ENCODE measurements at places on chromosomes 13 and 19.

DNA sequence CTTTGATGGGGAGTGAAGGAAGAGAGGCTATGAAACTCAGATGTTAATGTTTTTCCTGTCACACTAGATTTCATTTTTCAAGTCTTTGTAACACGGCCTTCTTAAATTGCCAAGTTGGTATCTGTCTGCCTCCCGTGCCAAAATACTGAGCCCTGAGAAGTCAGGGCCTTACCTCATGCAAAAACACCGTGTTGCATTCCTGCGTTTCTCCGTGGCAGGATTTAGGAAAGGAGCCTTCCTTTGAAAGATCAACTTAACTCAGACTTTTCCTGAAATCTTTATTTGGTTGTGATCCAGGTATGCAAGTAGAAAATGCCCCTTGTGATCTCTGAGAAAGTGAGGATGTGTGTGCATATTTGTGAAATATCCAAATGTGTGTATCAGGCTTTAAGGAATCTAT is 1291.0 kb upstream of the SLC10A2 start:
- no peak for DNase-seq

- no peak for DNase-seq
These were observed 2.8 kb downstream of the RNF113B start for GRCh38 chr13:98174307-98174706.

- DNase-seq: no peak
These were observed 319.9 kb upstream of the DACH1 start for GRCh38 chr13:72186730-72187422.

DNA sequence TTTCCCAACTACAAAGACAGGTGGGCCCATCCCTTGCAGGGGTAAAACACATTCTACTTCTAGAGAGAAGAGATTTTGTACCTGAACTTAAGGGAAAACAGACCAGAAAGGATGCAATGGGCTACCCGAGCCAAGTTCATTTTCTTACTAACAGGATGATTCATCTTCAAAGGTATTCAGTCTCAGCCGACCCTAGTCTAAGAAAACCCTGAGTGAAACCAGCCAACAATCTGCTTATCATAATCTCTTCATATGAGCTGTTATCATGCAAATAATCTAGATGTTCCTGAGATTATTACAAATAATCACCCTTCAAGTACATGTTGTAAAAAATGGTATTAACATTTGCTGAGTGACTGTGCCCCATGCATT is 15.6 kb downstream of the PABPC3 start:
- DNase-seq: no peak

DNA sequence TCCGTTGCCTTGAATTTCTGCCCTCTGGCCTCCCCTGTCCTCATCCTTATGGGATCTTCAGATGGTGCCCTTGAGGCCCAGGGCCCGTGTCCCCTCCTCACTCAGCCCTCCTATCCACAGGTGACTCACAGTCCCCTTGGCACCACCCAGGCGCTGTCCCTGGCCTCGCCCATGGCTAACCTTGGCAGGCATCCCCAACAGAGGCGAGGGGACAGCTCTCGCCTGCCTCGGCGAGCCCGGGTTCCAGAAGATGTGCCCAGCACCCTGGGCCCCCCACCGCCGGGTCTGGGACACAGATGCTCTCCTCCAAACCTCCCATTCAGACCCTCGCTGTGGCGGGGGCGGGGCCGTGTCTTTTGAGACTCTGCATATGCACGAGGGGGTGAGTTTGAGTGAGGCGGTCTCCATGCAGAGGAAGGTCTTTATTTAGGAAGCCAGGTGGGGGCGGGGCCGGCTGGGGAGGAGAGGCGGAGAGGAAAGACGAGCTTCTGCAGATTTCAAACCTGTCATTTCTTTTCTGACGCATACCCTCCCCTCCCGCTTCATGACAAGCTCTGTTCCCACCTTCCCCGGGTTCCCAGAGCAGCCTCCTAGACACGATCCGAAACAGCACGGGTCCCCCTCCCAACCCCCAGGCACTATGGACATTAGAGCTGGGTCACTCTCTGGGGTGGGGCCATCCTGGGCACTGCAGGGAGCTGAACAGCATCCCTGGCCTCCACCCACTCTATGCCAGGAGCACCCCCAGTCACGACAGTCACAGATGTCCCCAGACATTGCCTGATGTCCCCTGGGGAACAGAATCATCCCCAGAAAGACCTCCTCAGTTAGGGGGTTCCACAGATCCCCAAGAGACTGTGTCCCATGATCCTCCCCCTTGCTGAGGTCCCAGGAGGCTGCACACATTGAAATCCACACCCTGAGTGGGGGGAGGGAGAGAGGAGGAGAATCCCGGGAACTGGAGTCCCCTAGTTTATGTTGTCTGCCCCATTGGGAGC is 48.5 kb downstream of the GNG7 start:
- no peak for DNase-seq

GRCh38 chr13:72246396-72246795 is 379.4 kb upstream of the DACH1 start:
- DNase-seq: no peak

GRCh38 chr19:19342086-19343015 is 21.7 kb downstream of the MAU2 start:
- DNase-seq: no peak

- DNase-seq: peak; percentile 62
These were observed 595 bp upstream of the GPR183 start for GRCh38 chr13:99307648-99308339.

DNA sequence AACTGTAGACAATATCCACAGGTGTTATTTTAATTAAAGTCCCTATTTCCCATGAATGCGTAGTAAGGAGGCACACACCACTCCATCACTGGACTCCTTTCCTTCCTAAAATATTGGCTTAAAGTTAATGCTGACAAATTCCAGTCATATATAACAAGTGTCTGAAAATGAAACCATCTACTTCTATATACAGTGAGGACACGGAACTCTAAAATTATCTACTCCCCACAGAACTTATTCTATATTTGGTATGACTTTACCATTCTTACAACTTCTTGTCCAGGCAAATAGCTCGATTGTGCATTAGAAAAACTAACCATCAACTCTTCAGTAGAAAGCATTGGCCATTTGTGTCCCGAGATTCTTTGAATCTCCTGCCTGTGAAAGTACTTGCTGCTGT is 1560.2 kb downstream of the EFNB2 start:
- DNase-seq: no peak

GRCh38 chr13:100394005-100394695 is 194.4 kb downstream of the GGACT start:
- DNase-seq: no peak

DNA sequence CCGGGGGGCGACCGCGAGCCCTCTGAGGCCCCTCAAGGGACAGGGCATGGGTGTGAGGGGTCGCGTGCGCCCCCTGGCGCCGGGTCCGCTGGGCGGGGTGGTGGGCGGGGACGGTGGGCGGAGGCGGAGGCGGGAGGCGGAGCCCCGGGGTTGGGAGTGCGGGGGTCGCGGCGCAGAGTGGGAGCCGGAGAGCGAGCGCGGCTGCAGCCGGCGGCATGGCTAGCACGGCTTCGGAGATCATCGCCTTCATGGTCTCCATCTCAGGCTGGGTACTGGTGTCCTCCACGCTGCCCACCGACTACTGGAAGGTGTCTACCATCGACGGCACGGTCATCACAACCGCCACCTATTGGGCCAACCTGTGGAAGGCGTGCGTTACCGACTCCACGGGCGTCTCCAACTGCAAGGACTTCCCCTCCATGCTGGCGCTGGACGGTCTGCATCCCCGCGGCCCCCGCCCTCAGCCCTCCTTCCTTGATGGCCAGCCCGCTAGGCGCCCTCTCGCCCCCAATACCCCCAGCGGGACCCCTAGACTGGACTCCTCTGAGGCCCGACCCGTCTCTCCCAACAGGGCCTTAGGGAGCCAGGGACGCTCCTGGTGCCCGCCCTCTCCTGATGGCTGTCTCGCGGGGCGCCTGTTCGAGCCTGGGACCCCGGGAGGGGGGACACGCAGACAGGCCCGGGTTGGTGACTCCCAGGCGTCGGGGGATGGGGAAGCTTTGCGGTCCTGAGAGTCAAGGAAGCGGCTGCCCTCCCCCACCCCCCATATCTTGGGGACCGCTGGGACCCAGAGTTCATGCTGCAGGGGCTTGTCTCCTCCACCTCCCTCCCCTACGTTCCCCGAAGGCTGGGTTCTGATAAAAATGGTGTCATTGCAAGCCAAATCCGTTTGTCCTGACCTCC is at the start of gene CLDN10:
CLDN10 (plus strand) TSS at position 182 of the 903 bp plus-strand sequence; CDS start at position 216, 34 bp downstream.
- DNase-seq: no peak

- no peak for DNase-seq
These were observed 169.5 kb upstream of the UBL3 start for GRCh38 chr13:30019648-30020626.

DNA sequence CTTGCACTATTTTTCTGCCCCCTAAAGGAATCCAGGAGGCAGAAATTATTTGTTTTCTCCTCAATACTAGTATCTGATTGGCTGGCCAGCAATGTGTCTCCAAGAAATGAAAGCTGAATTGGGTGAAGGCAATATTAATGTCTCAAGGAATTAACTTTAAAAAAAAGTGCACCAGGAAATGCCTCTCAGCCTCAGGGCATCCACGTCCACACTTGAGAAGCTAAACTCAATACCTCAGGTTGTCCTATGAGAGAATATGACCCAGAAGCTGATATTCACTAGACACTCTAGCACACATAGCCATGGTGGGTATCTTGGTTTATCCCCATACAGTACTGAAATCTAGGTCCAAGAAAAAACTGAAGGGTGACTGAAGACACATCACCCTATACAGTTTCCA is 2.1 kb downstream of the ZNF91 start:
- no peak for DNase-seq

DNA sequence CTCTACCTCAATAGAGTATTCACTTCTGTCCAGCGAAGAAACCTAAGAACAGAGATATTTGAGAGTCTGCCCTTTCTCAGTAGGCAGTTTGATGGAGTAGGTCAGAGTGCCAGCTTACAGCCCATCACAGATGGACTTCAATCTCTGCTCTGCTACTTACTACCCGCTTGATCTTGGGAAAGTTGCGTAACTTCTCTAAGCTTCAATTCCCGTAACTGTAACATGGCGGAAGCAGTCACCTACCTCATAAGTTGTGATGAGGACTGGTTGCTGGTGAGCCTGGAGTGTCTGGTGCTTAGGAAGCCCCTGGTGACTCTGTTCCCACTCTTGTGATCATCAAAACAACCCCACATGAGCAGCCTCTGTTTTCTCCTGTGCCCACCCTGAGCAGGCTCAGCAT is 31.0 kb downstream of the AMER2 start:
- no peak for DNase-seq

DNA sequence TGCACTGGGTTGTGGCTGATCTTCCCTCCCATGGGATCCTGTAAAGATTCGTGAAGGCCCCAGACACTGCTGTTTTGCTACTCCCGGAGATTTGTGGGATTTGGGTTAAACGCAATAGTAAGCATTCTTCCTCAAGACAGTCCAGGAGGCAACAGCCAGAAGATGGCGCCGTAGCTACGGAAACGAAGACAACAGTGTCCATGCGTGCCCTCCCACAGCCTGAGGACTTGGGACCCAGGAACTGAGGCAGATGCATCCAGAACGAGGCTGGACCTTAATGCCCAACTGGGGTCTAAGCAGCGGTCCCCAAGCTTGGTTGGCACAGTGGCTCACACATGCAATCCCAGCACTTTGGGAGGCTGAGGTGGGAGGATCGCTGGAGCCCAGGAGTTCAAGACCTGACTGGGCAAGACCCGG is 57.6 kb upstream of the ZNF507 start:
- no peak for DNase-seq

- DNase-seq: no peak
These were observed 5.5 kb downstream of the EBI3 start for GRCh38 chr19:4234862-4235201.

DNA sequence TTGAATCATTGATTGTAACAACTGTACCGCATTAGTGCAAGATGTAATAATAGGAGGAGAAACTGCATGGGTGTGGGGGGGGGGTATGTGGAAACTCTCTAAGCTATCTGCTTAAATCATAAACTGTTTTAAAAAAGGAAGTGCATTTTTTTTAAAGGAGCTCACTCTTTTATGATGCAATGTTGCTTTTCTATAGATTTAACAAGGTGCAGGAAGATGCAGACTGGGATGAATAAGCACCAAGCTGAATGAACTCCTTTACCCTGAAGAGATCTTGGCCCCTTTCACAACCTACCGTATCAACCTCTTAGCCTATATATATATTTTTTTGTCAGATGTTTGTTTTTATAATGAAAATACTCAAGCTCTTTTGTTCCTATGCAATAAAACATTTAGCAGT is 95.9 kb downstream of the AKAP11 start:
- no peak for DNase-seq

- DNase-seq: peak; percentile 6
These were observed 28.1 kb downstream of the BRD4 start for GRCh38 chr19:15304140-15304705.

GRCh38 chr19:52785506-52785905 is 1.1 kb downstream of the ZNF600 start:
- no peak for DNase-seq

DNA sequence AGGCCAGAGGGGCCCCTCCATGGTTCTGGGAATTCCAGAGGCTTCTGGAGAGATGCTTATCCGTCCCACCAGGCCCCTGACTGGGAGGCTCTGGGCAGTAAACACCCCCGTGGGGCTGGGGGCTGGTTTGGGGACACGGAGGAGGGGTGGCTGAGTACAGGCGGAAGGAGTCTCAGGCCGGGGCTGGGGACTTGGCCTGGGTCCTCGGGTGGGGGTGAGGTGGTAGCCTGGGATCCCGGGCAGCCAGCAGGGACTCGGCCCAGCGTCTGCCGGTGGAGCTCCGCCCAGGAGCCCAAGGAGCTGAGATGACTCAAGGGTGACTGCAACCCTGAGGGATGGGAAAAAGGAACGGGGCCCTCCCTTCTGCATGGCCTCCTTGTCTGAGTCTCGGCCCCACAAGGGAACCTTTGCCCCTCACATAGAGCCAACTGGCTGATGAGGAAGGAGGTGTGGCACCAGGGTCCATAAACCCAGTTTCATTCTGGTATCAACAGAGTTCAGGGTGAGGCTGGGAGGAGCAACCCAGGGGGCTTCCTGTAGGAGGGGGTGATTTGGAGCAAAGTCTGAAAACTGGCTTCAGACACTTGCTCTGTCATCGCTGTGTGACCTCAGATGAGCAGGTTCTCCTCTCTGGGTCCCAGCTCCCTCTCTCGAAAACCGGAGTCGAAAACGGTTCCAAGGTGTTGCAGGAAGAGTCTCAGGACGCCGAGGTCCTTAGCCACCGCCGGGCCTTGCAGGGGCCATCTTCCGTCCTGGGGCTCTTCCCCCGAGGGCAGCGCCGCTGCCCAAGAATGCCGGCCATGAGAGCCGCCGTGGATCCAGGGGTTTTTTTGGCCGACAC is 809 bp downstream of the MISP start:
- no peak for DNase-seq

GRCh38 chr13:34307607-34308006 is 489.7 kb downstream of the RFC3 start:
- no peak for DNase-seq

DNA sequence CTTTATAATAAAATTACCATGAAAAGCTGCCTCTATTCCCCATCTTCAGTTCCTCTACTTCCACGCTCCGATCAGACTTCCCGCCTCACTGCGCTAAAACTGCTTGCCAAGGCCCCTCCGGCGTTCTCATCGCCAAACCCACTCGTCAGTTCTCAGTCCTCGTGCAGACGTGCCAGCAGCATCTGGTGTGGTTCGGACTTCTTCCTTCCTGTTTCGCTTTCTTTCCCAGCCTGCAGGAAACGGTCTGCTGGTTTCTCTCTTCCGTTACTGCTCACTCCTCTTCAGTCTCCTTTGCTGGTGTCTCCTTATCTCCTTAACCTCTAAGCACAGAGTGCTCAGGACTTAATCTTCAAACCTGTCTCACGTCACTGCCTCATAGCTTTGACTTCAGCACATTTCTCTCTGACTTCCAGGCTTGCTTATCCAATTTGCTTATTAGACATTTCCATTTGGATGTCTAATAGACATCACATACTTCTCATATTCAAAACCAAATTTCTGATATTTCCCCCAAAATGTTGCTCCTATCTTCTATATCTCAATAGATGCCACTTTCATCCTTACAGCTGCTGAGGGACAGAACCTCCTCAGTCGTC is 40.3 kb downstream of the RCBTB2 start:
- DNase-seq: peak; percentile 44

Measured in activated CD4-positive, alpha-beta T cell treated with anti-CD3 and anti-CD28 coated beads, Interleukin-2, amount 50 U/mL, for 4 hours (primary cell).